ENCODE measurements at places on chromosomes 7 and 10.

DNA sequence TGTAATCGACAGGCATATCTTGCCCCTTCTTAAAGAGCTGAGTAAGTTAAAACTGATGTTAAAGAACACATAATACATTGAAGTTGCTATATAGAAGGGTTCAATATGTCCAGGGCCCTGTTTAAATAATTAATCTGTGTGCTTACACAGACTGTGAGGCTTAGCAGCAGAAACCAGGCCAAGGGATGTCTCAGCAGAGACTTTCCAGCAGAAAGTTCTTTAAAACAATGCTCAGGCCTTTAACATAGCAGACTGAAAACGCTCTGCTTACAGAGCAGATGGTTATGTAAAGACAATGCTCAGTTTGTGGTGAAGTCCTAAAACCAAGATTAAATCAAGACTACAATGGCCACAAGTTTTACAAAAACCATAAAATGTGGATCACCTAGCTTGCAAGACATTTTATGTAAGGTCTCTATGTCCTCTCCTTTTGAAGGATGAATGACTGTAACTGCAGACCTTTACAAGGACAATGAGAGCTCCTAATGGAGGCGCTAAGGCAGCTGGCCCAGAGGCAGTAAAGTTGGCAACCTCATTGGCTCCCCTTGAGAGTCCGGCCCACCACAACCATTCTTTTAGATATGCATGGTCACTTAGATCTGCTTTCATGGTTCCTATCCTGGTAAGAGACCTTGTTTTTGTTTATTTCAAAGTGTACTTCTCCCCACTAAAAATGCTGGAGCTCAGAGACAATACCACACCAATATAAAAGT lies 56.3 kb downstream of the FZD1 start:
- DNase-seq: no peak

DNA sequence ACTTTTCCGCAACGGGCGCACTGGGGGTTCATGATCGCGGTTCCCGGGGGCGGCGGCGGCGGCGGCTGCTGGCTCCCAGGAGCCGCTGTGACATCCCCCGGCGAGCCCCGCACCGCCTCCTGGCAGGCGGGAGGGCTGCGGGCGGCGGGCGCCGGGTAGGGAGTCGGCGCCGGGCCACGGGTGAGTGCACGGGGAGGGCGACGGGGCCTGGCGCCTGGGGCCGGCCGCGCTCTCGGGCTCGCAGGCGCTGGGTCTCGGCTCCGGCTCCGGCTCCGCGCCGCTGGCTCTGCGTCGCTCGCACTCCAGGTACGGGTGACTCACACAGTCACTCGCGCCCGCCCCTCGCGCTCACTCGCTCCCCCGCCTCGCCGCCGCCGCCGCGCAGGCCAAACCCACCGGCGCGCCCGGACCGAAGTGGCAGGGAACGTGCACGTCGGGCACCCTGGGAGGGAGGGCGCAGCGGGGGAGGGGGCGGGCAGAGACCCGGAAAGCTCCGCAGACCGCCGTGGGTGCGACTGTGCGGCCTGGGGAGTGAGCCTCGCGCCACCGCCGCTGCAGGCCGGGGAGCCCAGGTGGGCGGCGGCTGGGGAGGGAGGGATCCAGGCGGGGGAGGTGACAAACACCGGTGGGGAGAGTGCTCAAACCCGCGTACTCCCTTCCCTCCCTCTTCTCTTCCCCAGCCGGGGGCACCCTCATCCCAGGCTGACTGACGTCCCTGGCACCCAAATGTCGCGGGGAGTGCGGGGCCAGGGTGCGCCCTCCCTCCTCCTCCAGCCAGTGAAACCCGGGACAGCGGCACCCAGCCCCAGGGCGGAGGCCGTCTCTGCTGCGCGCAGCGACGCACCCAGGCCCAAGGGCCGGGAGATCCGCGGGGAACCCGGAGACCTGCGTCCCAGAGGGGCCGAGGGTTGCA lies 276.9 kb upstream of the NEBL start:
- DNase-seq: peak; percentile 65

- DNase-seq: no peak
Observed at GRCh38 chr7:121519548-121520521, 123.7 kb upstream of the FAM3C start.

DNA sequence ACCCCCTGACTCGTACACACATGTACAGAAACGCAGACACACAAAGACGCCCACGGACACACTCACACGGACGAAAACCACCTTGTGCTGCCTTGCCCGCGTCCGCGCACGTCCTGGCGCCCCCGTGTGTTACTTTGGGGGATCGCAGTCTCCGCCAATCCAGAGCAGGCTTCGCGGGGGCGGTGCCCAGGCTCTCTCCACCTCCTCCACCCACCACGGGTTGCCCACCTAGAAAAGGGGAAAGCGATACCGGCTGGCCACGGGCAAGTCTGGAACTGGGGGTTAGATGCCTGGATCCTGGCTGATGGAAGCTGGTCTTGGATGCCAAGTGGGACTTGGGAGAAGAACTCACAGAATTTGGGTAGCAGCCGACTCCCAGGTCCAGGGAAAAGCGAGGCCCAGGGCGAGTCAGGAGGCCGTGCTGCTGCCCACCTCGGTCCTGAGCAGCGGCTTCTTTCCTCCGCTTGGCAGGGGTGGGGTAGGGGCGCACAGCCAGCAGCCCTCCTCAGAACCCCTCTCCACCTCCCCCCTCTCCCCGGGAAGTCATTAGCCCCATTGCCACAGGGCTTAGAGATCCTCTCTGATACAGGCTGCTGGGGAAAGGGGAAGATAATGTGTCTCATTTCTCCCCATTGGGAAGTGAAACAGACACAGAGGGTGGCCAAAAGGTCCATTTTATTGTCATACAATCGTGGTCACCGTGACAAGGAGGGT lies 4.6 kb upstream of the VGF start:
- DNase-seq: peak; percentile 58

DNA sequence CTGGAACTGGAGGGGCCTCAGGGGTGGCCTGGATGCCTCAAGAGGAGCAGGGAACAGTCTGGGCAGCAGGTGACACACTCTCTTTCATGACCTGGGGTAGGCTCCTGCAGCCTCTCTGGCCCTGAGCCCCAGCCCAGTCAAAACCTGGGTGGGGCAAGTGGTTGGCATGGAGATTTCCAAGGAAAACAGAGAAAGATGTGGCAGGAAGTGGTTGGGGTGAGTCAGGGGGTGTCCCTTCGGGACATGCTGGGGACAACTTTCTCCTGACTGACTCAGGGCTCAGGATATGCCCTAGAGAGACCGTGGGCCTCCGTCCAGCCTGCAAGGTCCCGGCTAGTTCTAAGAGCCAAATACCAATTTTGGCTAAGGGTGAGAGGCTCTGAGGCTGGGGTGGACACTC lies 2.9 kb downstream of the AQP1 start:
- DNase-seq: no peak

GRCh38 chr7:25894902-25895791 lies 256.9 kb upstream of the NFE2L3 start:
- DNase-seq: no peak

DNA sequence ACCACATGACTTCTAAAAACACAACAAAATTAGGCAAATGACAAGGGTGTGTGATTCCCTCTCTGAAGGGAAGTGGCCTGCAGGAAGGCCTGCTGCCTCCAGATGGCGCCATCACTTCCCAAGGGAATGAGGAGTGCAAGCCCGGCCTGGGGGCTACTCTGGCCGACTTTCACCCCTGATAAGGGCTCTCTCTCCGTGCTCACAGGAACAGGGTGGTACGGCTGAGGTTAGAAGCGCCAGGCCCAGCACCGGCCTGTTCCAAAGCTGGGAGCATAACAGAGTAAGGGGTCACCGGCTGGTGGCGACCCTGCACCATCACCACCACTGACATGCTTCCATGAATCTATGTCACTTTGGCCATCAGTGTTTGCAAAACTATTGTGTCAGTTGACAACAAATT lies 13.1 kb downstream of the RBP3 start:
- DNase-seq: no peak

GRCh38 chr7:121404348-121404747 lies 8.2 kb upstream of the FAM3C start:
- DNase-seq: no peak

GRCh38 chr10:91711885-91712680 lies 79.2 kb upstream of the PPP1R3C start:
- DNase-seq: no peak

GRCh38 chr10:72688208-72688651 lies 3.7 kb upstream of the MCU start:
- no peak for DNase-seq

DNA sequence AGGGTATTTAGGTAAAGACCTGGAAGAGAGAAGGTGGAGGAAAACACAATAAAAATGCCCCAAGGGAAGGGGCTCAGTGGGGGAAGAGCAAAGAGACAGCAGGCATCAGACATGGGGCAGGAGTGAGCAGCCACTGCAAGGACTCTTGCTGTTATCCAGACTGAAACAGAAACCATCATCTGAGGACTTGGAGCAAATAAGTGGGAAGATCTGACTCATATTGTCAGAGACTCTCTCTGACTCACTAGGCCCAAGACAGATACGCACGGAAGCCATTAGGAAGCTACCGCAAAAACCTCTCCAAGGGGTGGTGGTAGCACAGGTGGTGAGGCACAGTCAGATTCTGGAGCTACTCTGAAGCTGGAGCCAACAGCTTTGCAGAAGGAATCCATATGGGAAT lies 110.7 kb downstream of the RNF32 start:
- no peak for DNase-seq

DNA sequence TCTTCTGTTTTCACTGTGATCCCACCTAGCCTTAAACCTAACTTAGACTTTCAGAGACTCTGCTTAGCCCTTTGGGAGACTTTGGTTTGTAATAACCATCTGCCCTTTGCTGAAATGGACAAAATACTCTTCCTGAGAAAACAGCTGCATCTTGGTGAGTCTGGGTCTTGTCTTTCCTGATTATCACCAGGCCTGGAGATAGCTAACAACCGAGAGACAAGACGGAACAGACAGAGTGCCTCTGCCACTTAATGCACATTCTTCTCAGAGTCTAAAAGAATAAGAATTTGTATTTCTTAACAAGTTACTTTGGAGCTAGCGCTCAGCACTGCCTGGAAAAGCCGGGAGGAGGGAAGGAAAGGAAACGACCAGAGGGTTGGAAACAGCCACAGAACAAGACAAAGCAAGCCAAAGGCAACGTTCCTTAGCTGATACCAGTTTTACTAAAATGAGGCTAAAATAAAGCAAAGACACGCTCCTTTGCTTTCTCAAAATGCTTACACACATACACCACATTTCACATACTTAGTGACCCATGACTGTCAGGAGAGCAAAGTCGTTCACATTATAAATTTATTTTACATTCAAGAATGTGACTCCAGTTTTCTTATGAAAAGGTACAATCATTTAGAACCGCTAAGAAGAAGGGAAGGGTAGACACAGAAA lies 70.3 kb upstream of the DGKI start:
- DNase-seq: no peak

DNA sequence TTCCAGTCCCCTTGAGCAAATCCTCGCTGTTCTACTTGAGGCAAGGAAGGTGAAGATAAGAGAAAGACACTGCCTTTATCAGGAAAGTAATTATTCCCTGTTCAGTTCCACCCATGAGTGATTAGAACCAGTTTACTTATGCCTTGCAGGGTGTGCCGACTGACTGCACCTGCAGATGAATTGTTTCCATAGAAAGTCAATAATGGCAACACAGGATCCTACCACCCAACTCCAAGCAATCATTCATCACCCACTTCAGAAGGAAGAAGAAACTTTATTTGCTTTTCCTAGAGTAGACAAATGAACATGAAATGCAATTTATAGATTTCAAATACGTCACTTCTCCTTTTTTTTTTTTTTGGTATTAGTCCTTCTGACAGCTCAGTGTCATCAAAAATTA lies 383.9 kb downstream of the SORCS1 start:
- no peak for DNase-seq

Data from COR-L47 (cell line).